ENCODE measurements at places on chromosomes 5 and 9. TPM values are rescaled to one million over a fixed set of nuclear protein-coding genes. Genes with fewer than 3 reads are reported as not detected.

DNA sequence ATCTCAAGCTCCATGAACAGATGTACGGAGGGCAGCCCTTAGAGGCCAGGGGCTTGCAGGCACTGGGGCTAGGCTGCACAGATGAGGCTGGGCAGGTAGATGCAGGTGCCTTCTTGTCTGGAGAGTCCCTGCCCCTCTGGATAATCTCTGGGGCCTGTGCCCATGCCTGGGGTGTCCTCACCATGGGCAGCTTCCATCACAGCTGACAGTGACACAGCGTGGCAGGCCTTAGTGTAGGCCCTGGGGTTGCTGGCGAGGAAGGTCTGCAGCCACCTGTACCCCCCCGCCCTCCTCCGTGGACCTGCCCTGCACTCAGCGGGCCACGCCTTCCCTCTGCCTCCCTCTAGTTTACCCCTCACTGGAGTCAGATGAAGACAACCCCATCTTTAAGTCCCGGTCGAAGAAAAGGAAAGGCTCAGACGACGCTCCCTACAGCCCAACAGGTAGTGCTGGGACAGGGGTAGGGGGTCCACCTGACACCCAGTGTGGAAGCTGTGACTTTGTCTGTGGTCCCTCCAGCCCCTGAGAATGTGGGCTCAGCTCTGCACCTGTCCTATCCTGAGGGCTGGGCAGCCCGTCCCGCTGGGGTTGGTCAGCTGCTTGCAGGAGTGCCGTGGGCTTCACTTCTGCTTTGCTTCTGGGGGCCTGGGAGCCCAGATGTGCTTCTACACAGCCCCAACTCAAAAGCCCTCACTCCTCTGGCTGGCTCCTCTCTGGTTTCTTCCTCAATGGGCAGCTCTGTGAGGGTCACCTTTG, 98.4 kb downstream of the PHF2 start:
- no peak for DNase-seq

- no peak for DNase-seq
Measured at GRCh38 chr9:133045132-133045531, 14.3 kb downstream of the GTF3C5 start.

DNA sequence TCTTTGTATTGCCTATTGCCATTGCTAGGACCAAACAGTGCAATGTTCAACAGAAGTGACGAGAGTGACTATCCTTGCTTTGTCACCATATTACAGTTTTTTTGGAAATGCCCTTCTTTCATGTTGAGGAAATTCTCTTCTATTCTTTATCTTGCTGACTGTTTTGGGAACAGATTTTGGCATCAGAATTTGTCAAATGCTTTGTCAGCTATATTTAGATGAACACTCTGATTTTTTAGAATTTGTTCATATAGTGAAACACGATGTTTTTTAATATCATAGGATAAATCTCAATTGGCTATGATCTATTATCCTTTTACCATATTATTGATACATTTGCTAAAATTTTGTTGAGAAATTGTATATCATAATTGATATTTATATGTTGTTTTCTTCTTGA, 31.4 kb downstream of the FBN2 start:
- no peak for DNase-seq

- DNase-seq = peak; percentile 32
Measured at GRCh38 chr9:68775003-68775730, 70.1 kb downstream of the PIP5K1B start.

DNA sequence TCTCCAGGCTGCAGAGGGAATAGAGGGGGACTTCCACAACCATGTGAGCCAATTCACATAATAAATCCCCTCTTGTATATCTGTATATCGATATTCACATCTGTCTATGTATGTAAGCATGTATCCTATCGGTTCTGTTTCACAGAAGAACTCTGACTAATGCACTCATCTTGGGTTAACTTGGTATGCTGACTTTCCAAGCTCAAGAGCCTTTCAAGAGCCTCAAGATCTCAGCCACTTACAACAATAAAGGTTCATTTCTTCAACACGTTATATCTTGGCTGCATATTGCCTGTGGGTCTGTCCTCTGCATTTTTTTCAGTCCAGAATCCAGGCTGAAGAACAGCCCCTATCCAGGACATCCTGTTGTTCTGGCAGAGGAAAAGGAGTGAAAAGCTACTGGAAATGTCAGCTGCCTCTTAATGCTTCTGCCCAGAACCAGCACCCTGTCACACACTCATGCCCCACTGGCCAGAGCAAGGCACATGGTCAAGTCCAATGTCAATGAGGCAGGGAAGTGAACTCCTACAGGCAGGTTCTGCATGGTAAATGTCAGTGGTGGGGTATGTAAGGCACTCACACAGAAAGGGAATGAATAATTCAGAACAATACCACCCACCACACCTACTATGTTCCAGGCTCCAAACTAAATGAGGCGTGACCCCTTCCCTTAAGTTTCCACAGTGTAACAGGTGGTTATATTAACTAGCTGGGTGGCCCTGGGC, 91.6 kb upstream of the ICE1 start:
- no peak for DNase-seq

GRCh38 chr5:94778732-94779131, 160.3 kb downstream of the SLF1 start:
- no peak for DNase-seq

DNA sequence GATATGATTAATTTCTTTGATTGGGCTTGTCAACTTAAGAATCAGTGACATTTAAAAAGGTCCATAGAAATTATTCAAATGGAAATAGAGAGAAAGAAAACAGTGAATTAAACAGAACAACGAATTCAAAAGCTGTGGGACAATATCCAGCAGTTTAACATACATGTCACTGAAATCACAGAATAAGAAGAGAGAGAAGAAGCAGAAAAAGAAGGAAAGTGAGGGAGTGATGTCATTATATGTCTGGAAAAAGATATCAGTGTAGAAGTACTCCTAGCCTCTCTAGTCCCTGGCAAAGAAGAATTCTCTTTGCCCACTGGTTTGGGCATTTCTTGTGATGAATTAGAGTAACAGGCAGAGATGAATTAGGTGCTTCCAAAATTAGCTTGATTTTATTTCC, 109.2 kb upstream of the ABCA1 start:
- DNase-seq = no peak

DNA sequence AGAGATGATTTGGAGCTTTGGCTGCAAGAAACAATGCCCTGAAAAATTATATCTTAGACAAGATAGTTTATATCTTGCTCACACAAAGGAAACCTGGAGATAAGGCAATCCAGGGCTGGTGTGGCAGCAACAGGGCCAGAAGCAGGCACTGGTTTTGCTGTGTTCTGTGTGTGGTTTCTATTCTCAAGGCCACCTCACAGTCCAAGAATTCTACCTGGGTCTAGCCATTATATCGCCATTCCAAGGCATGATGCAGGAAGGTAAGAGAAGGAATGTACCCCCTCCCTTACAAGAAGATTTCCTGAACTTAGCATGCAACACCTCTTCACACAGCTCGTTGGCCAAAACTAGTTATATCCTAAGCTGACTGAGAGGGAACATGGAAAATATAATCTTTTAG, 74.5 kb upstream of the MEGF10 start:
- DNase-seq = no peak

- DNase-seq = no peak
Measured at GRCh38 chr5:171496456-171496855, 77.0 kb downstream of the FGF18 start.

- no peak for DNase-seq
Measured at GRCh38 chr9:121996783-121997182, 96.3 kb downstream of the TTLL11 start.

GRCh38 chr9:90515510-90515909, 127.1 kb downstream of the DIRAS2 start:
- no peak for DNase-seq

GRCh38 chr9:133322701-133323100, 13.3 kb downstream of the SURF6 start:
- no peak for DNase-seq

- no peak for DNase-seq
Measured at GRCh38 chr5:2783223-2783622, 31.7 kb upstream of the IRX2 start.

DNA sequence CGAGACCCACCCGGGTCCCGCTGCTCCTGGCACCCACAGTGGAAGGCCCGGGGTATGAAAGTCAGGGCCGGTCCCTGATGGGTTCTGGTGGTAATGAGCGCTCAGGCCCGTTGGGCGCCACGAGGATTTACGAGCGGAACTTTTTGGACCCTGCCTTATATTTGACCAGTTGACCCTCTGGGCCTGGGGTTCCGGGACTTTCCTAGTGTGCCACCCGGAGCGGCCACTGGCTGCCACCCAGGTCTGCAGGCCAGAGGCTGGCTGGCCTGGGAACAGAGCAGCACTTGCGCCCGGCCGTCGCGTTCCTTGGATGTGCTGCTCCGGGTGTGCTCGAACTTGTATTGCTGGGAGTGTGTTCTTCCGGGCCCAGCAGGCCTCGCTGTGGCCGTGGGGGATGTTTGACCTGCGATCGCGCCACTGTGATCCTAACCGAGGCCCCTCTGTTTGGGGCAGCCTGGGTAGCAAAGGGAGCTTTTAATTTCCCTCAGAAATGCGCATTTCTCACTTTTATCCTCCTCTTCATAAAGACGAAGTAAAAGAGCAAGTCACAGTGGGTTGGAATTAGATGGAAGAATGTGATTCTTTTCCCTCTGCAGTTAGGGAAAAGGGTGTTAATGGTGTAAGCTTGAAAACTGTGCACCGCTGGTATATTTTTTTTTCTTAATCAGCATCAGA, 1.2 kb downstream of the F2RL1 start:
- no peak for DNase-seq

DNA sequence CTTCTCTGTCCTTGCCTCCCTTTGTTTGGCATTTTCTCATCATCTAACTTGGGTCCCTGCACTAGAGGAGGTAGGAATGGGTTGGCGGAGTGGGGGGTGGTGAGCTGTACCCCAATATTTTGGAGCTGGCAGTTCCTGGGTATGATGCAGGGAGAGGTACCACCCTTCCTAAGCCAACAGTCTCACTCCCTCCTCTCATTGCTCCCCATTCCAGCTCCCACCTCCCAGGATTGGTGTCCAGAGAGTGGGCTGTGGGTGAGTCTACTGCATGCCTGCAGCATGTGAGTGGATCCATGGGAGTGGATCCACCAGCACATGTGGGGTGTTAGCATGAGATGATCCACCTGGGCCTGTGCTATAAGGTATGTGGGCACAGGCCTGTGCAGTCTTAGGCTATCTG, 22.2 kb upstream of the MYORG start:
- no peak for DNase-seq

PDE6A gene
- total RNA-seq = 0.07 TPM

BAAT gene
- not detected for total RNA-seq

CTSV gene
- total RNA-seq = 41.3 TPM

TMEM215 gene
- not detected for total RNA-seq

ELAVL2 gene
- 0.67 TPM for total RNA-seq

OR13D1 gene
- total RNA-seq = not detected

Measured in mammary epithelial cell (primary cell).